ENCODE measurements at places on chromosomes 7 and 10. TPM values are rescaled to one million over a fixed set of nuclear protein-coding genes. Genes with fewer than 3 reads are reported as not detected.

Gene ODAD2
- 2.4 TPM for total RNA-seq

Gene C10orf53
- 0.51 TPM for total RNA-seq

Gene HYAL4
- total RNA-seq, result 0.13 TPM

Gene CRHR2
- total RNA-seq, result not detected

Gene SLC13A1
- 0.09 TPM for total RNA-seq

Gene ASAH2B
- 10.4 TPM for total RNA-seq

Gene GNGT1
- total RNA-seq, result 2.3 TPM

Gene PDK4
- total RNA-seq, result 0.31 TPM

Gene SYCE1
- total RNA-seq, result 0.45 TPM

GRCh38 chr10:11448190-11448544, 163.3 kb downstream of the USP6NL start:
- ATAC-seq, result peak; percentile 42

GRCh38 chr10:14712991-14713424, 61.7 kb downstream of the FAM107B start:
- ATAC-seq, result no peak

DNA sequence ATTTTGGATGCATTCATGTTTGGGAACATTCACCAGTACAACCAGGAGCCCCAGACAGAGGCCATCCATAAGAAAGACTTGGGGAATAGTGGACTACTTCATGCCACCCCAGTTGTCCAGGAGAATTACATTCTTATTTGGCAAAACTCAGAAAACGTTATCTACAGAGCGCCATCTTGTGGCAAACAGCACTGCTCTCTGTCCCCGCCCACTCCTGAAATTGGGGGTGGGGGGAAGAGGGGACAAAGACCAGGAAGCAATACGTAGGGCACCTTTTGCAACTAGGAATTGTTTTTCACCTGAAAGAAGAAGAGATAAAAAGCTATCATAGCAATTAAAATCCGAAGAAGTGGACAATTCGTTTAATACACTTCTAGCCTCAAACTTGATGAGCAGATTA, 134.6 kb upstream of the MGMT start:
- no peak for ATAC-seq

DNA sequence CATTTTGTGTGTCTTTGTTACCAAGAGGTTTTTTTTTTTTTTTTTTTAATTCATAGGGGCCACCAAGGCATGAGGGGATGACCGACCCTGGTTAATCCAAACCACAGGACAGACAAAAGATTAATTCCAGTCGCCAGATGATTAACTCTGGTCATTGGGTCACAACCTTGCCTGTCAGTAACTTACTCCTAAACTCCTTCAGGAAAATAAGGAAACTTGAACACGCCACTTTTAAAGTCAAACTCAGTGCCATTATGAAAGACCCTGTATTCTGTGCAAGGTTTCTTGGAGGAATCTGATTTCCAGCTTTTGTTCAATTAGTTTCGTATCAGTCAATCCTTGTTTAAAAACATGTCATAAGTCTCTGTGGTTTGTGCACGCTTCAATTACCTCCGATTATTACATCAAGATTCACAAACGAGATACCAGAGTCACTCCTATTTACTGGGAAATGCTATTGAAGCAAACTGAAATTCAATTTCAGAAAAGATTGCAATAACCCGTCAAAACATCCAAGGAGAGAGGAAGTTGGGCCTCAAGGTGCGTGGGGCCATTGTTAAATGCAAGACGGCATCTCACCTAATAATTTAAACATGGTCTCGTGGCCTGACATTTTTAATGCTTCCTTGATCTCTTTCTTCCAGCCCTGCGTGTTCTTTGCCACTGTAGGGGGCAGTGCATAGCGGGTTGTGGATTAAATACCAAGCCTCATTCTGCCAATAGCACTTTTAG, 44.0 kb downstream of the NRP1 start:
- ATAC-seq, result peak; percentile 19

DNA sequence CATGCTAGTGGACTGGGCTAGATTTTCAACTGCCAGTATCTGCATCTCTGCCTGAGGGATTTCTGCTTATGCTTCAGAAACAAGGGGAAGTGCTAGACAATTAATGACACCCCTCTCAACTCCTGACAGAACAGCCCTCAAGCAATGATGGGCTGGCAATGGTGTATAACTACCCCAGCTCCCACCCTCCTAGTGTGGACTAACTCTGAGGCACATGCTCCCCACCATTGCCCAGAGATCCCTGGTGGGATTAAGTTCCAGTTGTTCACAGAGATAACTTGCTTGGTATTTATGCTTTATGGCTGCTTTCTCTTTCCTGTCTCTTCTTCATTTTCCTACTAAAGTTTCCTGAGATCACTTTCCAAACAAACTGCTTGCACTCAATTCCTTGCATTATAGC, 113.5 kb downstream of the RPS24 start:
- ATAC-seq, result no peak

- ATAC-seq, result no peak
These were observed 285.5 kb upstream of the IGFBP3 start for GRCh38 chr7:46206476-46207060.

DNA sequence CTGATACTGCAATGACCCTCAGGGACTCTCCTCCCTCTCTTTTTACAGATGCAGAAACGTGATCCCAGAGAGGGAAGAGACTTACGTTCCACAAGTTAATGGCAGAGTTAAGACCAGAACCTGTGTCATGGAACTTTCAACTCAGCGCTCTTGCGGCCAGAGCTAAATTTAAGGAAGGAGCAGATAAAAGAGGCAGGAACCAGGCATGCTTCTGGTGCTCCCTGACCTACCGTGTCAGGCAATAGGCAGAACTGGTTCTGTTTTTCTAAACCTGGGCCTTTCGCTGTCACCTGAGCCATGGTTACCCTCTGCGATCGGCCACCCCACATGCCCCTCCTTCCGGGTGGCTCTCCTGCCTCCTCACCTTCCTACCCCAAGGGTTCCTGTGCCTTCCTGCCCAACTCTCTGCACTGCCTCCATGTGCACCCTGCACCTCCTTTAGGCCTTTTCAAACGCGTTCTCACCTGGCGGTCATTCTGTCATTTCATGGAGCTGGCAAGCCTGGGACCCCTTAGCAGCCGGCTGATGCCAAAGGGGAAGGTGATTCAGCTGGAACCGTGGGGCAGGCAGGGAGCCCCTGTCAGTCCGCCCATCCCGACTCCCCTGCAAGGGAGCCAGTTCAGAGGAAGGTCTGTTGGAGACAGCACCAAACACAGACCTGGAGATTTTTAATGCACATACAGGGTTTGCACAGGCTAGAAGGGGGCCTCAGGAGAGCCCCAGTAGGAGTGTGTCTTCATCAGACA, 7.7 kb upstream of the GBX1 start:
- ATAC-seq, result no peak

- ATAC-seq, result no peak
These were observed 121.5 kb downstream of the SNX10 start for GRCh38 chr7:26413007-26413691.

DNA sequence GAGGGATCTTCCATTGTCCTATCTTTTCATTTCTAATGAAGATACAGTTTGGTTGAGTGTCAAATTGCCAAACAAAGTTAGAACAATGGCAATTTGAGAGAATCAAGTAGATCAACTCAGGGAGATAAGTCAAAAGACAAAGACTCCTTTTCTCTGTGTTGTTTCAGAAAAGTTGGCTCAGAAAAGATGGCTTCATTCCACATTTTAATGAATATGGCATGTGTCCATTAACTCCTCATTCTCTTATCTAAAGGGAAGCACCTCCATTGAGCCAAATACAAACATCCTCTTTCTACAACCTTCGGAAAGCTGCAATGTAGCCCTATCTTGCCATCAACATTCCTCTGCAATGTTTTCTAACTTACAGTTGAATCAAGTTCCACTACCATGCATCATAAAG, 939.0 kb upstream of the C7orf33 start:
- ATAC-seq, result no peak

GRCh38 chr10:53256623-53257022, 484.0 kb upstream of the MBL2 start:
- ATAC-seq, result no peak

DNA sequence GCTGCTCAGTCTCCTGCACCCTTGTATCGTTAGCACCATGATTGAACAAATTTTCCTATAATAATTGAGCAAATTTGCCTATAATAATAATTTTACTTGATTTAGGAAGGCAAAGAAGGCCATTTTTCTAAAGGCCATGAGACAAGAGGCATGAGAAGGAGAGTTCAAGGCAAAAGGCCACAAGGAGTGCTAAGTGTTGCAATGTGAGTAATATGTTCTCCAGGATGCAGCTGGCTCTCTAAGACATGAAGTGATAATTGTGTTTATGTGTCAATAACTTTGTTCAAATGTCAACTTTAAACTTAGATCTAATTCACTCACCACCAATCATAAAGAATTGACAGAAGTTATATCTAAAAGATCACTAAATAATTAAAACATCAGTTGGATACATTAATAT, 53.8 kb downstream of the SGCE start:
- no peak for ATAC-seq

GRCh38 chr7:35544028-35544742, 150.8 kb downstream of the HERPUD2 start:
- ATAC-seq, result no peak

DNA sequence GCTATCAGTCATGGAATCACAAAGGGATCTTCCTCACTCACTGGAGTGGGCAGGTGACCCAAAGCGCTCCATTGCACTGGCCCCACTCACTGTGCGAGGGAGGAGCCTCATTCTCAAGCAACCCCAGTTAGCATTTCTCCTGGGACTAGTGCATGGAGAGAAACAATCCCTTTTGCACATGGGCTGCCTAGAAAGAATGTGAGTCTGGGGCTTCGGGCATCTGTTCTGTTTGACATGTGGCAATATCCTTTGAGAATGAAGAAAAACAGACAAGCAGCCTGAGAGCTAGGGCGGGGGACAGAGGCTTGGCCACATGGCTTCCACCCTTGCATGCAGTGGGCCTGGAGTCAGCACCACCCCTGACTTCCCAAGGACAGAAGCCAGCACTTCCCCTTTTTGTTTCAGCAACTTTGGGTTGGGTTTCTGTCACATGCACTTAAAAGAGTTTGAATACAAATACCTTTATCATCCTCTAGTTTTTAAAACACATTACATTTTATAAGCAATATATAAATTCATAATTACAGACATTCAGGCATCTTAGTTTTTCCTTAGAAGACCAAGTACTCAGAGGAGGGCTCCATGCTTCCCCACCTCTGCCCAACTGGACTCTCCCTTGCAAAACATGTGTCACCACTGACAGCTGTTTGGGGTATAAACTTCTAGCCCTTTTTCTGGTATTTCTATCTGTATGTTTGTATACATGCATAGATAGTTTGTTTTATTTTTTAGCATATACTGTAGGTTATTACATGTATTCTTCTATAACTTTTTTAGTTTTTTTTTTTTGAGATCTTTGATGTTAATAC, 73.8 kb downstream of the RBM20 start:
- ATAC-seq, result peak; percentile 54

- peak; percentile 81 for ATAC-seq
These were observed 262.8 kb upstream of the KLF14 start for GRCh38 chr7:130996833-130997231.

- peak; percentile 51 for ATAC-seq
These were observed 13.9 kb downstream of the FKBP6 start for GRCh38 chr7:73341877-73342276.

GRCh38 chr7:16479161-16479560, 13.6 kb upstream of the SOSTDC1 start:
- no peak for ATAC-seq

DNA sequence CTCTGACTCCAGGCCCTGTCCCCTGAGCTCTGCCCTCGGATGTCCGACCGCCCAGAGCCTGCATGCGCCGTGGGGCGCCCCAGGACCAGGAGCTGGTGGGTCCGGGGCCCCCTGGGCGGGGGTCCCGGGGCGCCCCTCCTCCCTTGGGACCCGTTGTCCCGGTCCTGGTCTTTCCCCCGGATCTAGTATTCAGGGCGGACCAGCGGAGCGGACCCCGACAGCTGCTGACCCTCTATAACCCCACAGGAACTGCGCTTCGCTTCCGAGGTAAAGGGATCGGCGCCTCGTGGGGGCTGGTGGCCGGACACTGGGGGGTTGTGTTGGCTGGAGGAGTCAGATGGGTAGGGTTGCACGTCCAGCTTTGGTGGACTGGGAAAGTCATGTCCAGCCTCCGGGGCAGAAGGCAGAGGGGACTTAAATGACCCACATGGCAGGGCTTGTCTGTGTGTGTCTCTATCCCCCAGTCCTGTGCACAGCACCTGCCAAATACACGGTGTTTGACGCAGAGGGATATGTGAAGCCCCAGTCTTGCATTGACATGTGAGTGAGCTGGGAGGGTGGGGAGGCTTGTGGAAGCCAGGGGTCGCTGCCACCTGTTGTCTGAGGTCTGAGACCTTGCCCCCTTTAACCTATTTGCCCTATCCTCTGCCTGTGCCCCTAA, 520 bp downstream of the MOSPD3 start:
- ATAC-seq, result peak; percentile 14

DNA sequence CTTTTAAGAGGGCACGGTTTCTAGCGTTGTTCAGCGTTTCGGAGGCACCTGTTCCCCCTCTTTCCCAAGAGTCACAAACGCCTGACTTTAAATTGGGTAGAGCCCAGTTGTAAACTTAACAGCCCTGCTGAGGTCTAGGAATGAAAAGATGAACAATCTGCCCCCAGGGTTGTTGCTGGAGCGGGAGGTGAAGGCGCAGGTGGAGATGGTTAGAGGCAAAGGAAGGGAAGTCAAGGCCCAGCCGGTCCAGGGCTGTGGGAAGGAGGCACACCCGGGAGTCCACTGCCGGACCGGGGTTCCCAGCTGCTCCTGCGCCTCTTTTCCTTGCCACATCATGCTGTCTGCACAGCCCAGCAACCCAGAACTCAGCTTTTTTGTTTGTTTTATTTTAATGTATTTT, 770 bp downstream of the PRXL2A start:
- no peak for ATAC-seq

- ATAC-seq, result no peak
These were observed 21.7 kb upstream of the PRSS58 start for GRCh38 chr7:142279601-142280000.

GRCh38 chr7:11005202-11005601, 31.5 kb downstream of the PHF14 start:
- ATAC-seq, result no peak

GRCh38 chr10:60704471-60704870, 73.8 kb upstream of the CDK1 start:
- no peak for ATAC-seq
